Right cardiac atrium (tissue), 5 donors: ENCODE measurements at places on chromosomes 2 and 18. TPM values are rescaled to one million over a fixed set of nuclear protein-coding genes. Genes with fewer than 3 reads are reported as not detected.

ACMSD gene
- total RNA-seq = not detected

SLC40A1 gene
- 50.5 TPM for total RNA-seq

TEKT4 gene
- 0.37 TPM for total RNA-seq

MRPS5 gene
- 65.6 TPM for total RNA-seq

TRIM43 gene
- total RNA-seq = not detected

- DNase-seq = no peak
These were observed 37.2 kb upstream of the CFAP36 start for GRCh38 chr2:55482186-55482884.

- no peak for DNase-seq
These were observed 36.6 kb upstream of the PRLH start for GRCh38 chr2:237529452-237530402.

- DNase-seq = no peak
These were observed 154.8 kb downstream of the RNF144A start for GRCh38 chr2:7071916-7072556.

GRCh38 chr2:9497017-9497416 is 22.7 kb downstream of the IAH1 start:
- no peak for DNase-seq

DNA sequence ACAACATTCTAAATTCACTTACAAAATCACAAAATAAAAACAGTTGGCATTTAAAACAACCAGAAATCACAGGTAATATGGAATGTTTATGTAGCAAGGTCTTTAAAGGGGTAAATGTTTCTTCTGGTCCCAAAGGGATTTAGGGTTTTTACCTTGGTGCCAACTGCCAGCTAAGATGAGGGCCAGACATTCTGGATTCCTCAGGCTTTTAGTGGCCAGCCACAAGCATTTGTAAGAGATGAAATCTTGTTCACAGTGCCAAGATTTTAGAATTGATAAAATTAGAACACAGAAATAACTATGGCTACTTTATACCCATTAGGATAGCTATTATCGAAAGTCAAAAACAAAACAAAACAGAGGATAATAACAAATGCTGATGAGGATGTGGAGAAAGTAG is 60.4 kb upstream of the CDKL4 start:
- DNase-seq = no peak

DNA sequence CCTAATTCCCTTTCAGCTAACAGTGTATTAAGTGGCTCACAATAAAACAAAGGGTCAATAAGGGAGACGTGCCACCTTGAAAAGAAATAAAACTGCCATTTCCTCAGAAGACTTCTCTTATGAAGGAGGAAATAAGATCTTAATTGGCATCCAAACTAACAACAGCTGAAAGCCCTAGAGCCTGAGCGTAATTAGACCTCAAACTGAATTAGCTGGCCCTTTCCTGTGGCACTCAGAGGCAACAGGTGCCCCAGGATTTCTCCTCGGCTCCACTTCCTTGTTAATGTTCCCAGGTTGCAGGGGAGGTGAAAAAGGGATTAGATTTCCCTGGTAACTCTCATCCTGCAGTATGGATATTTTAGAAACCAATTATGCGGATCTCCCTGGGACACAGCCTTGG is 804.3 kb downstream of the DCDC2C start:
- DNase-seq = no peak

- no peak for DNase-seq
These were observed 23.7 kb downstream of the PLEK start for GRCh38 chr2:68388772-68389171.

- DNase-seq = no peak
These were observed 261.3 kb upstream of the CCDC68 start for GRCh38 chr18:55220523-55220922.

- no peak for DNase-seq
These were observed 442.2 kb downstream of the DSEL start for GRCh38 chr18:67074309-67074708.

DNA sequence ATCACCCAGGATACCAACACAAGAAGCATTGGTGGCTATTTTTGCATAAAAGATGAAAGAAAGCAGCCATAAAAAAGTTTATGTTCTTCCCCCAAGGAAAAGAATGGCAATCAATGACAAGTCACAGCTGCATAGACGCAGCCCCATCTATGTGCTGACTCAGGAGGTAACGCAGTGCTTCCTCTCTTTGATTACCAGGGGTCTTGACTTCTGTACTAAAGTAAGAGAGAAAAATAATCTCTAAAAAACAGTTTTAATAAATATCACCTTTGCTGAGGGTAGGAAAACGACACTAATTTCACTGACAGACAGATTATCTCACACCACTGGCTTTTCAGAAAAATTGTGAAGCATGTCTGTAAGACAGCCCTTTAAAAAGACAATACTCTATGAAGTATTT is 33.9 kb upstream of the EVA1A start:
- no peak for DNase-seq

DNA sequence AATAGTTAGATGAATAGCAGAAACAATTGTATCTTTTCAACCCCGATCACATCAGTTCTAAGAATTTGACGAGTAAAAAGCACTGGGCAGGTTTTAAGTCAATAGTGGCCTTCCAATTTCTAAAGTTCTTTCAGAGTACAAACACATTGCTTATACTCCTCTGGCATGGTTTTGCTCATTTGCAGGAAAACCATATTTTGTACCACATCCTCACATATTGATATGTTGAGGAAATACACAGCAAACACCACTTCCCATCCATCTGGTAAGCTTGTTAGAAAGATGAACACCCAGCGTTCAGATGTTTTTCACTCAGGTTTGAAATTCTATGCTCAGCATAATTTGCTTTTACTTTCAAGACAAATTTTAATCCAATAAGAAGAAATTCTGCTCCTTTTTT is 344.6 kb upstream of the ACVR2A start:
- no peak for DNase-seq

DNA sequence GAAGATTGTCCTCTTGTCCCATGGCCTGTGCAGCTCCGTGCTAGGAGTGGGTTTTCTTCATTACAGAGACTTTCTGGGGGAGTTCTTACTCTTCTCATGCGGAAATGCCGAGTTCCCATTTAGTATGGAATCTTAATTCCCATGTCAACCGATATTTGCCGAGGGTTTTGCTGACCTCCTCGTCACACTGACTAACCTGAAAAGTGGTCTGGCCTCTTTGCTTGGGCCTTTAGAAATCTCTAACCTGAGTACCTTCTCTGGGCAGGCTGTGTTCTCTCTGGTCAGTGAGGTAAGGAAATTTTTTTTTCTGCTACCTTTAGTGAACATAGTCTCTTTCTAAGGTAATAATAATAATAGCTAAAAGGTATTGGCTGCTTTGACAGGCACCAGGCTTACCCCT is 10.9 kb upstream of the EML6 start:
- no peak for DNase-seq

GRCh38 chr2:11777066-11777782 is 30.8 kb downstream of the LPIN1 start:
- DNase-seq = no peak
